Right cardiac atrium (tissue), 5 donors: ENCODE measurements at places on chromosomes 1 and 21.

DNA sequence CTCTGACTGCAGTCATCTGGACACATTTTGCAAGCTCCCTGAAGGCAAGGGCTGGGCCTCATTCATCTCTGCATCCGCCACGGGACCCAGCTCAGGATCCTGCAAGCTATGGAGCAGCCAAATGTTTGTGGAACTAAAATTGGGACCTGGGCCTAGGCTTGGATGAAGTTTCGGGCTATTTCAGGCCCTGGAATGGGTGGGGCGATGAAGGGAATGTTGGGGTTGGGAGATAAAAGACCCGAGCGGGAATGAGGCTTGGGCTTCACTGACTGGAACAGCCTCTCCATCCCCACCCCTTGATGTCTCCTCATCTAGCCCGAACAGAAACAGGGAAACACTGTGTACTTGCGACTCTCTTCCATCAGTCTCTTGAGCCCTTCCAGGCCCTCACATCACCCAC, 7.3 kb upstream of the AHCYL1 start:
- peak; percentile 66 for DNase-seq

DNA sequence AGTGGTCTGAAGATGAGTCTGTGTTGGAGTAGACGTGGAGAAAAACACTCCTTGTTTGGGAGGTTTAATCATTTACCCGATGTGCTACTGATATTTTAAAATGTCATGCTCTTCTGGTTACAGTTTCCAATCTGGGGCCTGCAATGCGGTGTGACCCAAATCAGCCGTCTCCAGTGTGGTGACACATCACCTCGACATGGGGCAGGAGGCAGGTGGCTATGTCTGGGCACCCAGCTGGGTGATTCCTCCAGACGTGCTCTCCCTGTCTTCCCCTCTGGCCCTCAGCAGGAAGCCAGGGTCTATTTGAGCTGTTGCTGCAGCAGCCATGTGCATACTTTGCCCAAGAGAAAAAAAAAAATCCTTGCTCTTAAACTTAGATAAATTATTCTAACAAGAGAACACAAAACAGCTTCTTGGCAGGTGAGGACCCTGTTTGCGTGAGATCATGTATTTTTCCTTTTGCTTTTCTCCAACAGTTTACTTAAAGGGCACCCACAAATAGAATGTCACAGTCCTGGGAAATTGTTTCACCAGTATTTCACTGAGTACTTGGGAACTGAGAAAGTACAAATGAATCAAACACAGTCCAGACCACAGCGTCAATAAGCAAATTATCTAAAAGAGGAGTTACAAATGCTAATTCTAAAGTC, 38.9 kb upstream of the MAP10 start:
- no peak for DNase-seq

DNA sequence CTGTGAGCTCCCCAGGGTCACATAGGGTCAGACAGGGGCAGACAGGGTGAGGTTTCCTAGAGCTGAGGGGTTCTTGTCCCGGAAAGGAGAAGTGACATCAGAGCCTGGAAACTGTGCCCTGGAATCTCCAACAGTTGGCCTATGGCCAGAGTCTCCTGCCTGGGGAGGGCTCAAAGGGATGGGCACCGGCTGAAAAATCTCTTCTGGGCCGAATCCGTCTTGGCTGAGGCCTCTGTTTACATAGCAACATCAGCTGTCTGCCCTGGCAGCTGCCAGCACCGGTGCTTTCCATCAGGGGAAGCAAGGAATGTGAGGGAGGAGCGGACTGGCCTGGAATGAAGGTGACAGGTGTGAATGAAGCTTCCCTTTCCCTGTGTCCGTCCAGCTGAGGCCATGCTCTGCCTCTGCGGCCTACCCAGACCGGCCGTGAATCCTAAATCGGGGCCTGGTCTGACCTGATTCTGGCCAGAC, 30.7 kb downstream of the VASH2 start:
- peak; percentile 71 for DNase-seq

DNA sequence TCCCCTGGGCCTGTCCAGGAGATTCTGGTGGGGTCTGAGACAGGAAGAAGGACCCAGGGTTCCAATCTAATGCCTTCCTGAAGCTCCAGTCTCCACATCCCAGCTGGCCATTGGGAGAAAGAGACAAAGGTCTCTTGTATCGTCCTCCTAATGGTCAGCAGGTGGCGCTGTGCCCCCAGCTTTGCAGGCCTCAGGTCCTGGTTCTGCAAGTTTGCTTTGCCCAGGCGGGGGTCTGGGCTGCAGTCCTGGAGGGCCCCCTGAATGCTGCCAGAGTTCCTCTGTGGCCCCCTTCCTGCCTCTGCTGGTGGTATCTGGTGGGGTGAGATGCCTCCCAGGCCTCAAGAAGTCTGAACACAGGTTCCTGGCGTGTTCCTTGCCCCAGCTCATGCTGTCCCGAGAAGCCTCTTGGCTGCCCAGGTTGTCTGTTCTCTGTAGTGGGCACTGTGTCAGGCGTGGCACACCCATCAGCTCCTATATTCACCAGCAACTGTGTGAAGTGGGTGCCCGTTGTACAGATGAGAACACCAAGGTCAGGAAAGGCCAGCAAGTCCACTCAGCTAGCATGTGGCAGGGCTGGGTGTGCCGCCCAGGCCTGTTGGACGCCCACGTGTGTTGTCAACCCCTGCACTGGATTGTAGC, 33.8 kb upstream of the CSF3R start:
- DNase-seq: peak; percentile 41

DNA sequence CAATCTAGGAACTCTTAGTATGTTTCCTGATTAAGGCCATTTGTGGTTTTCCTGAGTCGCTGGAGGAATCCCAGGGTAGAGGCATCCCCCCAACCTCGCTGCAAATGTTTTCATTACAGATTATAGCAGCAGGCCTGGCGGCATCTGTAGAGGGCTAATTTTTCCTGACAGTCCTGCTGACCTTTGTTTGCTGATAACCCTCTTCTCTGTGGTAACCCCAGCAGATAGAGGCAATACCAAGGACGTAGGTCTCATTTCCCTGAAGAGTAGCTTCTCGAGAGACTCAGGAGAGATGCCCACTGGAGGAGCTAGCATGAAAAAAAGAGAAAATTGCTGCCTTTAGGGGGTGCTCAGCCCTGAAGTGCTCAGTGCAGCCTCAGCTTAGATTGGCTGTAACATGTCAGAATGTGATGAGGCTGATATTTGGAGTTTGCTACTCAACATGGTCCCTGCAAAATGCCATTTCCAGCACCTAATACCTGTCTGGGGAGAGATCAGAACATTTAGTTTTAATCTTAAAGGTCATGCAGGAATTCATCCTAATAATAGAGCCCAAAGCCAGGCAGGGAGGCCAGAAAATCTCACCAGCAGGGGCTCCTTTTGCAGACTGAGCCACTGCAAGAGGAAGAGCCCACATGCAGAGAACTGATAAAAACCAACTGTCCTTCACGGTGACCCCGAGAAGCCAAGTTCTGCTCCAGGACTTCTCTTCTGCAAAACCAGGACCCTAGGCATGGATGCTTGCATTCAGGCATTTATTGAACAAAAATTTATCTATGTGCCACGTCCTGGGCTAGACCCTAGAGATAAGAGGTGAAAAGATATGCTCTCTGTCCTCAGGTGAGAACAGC, 184.5 kb downstream of the KAZN start:
- no peak for DNase-seq

DNA sequence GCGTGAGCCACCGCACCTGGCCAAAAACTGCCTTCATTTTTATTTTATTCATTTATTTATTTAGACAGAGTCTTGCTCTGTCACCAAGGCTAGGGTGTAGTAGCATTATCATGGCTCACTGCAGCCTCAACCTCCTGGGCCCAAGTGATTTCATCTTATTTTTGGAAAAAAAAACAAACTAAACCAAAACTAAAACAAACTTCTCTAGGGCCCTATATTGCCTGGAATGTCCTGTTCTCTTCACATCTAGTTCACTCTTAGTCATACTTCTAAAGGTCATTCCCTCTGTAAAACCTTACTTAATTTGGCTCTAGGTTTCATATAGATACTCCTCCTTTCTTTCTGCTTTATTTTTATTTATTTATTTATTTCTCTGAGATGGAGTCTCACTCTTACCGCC, 15.6 kb downstream of the RPS27 start:
- DNase-seq: no peak

DNA sequence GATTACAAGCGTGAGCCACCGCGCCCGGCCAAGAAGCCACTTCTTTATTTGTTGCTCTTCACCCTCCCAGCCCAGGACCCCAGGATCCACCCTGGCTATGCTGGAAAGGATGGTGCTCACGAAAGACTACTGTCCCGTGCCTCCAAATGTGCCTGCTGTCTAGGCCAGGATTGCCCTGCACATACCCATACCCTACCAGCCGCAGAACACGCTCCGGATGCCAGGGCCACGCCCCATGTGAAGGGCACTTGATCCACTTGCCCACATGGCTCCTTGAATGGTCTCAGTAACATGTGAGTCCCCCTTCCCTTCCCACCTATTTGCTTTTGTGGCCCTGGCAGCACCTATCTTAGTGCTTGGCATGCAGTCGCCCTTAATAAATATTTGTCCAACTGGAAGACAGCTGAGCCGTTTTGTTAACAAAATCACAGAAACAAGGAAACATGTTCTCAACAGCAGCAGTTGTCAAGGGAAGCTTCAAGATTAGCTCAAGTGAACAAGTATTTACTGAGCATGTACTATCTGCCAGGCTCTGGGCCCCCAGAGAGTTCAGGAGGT, 13.8 kb upstream of the UBXN10 start:
- no peak for DNase-seq

GRCh38 chr1:200738327-200738948, at the start of gene CAMSAP2:
Gene CAMSAP2, plus strand, starts transcription at chr1:200738893. Its CDS starts 935 bp downstream, at chr1:200739828.
- DNase-seq: peak; percentile 97

DNA sequence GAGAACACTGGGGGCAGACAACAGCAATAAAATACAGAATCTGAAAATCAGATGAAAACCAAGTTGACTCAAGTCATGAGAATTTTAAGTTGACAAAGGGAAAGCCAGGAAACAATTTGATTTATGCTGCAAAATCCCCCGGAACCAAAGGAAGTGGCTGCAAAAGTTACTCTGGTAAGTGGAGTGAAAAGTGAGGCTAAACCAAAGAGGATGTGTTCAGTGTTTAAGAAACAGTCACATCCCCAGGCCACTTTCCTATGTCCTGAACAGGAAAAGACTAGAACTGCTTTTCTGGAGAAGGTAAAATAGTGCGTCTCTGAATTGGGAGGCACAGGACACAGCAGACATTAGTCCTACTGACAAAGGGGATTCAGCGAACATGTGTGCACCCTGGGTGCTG, 5.9 kb downstream of the TARBP1 start:
- DNase-seq: no peak

- DNase-seq: no peak
Observed at GRCh38 chr1:55484173-55484572, 269.0 kb upstream of the USP24 start.

- peak; percentile 78 for DNase-seq
Observed at GRCh38 chr1:31617916-31618746, 642 bp downstream of the HCRTR1 start.

GRCh38 chr21:33380483-33380998, 22.7 kb upstream of the IFNGR2 start:
- DNase-seq: peak; percentile 96

GRCh38 chr1:119622311-119623192, 25.5 kb downstream of the ZNF697 start:
- peak; percentile 42 for DNase-seq

- DNase-seq: no peak
Observed at GRCh38 chr1:163538667-163539066, 216.9 kb downstream of the NUF2 start.

DNA sequence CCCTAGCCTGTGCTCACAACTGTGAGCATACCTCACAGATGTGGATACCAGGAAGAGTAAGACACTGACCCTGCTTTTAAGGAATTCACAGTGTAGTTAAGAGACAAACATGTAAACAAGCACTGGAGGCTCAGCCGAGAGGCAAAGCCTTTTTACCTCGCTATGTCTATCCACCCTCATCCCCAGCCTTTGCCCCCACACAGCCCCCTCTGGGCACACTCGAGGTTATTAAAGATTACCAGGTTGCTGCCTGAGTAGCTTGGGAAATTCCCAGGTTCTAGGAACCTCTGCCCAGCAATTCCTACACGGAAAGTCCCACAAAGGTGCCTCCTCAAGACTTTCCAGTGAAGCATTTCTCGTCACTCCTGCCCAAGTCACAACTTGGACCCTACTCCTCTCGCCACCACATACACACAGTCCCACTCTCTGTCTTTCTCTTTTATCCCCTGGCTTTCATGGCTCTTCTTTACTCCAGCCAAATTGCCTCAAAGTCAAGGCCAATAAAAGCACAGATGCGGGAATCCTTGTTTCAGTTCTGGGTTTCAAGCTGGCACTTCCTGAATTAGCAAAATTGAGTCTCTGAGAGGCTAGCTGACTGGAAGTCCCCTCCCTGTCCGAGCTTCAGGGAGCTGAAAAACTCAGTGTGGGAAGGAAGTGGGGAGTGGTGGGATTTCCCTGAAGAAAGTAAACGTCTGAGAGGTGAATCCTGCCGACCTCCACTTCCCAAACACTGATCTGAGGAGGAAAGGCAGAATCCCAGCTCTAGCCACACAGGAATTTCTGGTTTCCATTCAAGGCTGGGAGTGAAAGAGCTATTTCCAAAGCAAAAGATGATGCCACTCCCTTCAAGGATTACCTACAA, 7.6 kb downstream of the DENND2D start:
- no peak for DNase-seq

DNA sequence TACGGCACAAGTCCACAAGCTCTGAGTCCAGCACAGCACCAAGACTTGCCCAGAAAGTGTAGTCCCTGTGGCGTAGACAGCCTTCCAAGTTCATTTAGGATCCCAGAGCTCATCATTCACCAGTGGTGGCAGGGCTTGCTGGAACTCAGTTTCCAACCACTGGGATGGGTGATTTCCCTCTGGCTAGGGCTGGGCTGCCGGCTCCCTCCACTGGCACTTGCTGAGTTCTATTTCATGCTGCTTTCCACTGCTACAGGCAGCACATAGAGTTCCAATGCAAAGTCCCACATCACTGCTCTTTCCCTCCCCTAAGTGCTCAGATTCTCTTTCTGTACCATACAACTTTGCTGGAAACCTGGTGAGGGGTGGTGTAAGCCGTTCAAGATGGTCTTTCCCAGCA, 510.3 kb upstream of the TMPRSS15 start:
- DNase-seq: no peak

GRCh38 chr1:39886757-39887231, 3.5 kb upstream of the TRIT1 start:
- DNase-seq: no peak

- DNase-seq: no peak
Observed at GRCh38 chr1:61604261-61604660, 120.7 kb downstream of the TM2D1 start.

GRCh38 chr1:22680726-22681125, 27.7 kb downstream of the C1QB start:
- DNase-seq: no peak

- DNase-seq: no peak
Observed at GRCh38 chr1:177569476-177569875, 398.7 kb downstream of the BRINP2 start.

GRCh38 chr21:38212706-38213105, 44.1 kb upstream of the KCNJ15 start:
- DNase-seq: no peak

DNA sequence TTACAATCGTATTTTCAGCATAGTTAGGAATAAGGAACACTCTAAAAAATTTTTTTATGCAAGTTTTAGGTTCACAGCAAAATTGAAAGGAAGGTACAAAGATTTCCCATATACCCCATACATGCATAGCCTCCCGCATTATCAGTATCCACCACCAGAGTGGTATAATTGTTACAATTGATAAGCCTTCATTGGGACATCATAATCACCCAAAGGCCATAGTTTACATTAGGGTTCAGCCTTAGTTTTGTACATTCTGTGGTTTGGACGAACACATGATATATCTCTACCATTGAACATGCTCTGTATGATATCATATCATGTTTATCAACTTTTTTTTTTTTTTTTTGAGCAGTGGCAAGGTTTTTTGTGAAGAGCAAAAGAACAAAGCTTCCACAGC, 180.0 kb downstream of the SDCCAG8 start:
- DNase-seq: no peak

- no peak for DNase-seq
Observed at GRCh38 chr1:12572522-12572921, 45.5 kb downstream of the DHRS3 start.
